ENCODE measurements at places on chromosomes 3 and 15.
A peak's percentile ranks its signal among the peaks of the same experiment; 100 is the strongest.

- DNase-seq: peak; percentile 49
Observed at GRCh38 chr3:168094877-168095610, 680 bp downstream of the GOLIM4 start.

- peak; percentile 20 for DNase-seq
Observed at GRCh38 chr3:25820366-25820765, 30.5 kb downstream of the OXSM start.

DNA sequence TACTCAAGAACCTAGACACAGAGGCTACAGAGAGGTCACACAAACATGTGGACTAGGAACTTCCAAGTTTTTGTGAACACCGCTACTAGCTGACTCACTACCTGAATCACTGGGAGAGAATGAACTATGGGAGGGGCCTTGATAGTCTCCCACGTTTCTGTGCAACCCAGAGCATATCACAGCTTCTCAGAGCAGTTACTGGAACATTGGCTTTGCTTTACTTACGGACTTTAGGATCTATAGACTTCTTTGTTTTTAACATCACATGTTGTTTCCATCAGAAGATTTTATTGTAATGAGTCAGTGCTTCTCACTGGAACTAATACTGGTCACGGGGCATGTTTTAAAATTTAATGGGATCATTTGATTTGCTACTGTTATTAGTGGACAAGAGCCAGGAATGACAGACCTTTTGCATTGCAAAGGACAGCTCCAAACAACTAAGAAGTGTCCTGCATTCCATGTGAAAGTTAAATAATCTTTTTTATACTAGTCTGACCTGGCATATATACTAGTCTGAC, 35.6 kb downstream of the RTP4 start:
- DNase-seq: no peak

GRCh38 chr3:74605437-74605836, 9.0 kb downstream of the CNTN3 start:
- no peak for DNase-seq

GRCh38 chr3:152365766-152366593, 97.3 kb downstream of the MBNL1 start:
- no peak for DNase-seq

DNA sequence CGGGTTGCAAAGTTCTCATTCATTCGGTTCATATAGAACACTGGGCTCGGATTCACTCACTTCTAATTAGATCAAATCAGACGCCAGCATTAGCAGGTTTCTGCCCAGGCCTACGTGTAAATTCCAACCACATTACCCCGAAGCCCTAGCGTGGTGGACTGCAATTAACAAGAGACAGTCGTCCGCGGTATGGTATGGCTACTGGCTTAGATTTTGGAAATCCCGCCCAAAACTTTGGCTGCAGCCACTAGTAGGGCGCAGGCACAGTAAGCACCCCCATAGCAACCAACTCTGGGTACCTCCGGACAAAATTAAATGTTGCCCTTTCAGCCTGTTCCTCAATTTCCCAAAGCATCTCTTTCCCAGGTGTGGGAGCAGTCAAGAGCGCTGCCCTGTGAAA, 771 bp downstream of the RARRES1 start:
- no peak for DNase-seq

GRCh38 chr3:52471371-52472238, 16.2 kb downstream of the NISCH start:
- DNase-seq: no peak
